ENCODE measurements at places on chromosomes 5 and 9. TPM values are rescaled to one million over a fixed set of nuclear protein-coding genes. Genes with fewer than 3 reads are reported as not detected.

The PCDHB2 gene
- total RNA-seq, result 2.0 TPM

DNA sequence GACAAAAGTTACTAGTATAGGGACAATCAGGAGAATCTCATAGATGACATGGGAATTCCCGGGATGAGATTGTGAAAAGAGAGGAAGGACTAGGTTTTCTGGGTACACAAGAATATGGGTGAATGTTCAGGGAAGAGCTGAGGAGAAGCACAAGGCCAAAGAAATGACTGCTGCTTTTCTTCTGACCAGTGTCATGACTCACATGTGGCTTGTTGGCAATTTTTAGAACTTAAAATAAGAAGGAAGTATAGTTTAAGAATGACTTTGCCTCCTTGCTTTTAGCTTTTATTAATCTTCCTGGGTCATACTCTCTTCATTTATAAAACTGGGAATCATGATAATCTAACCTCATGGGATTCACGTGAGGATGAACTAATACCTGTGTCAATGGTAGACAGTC, 652.4 kb upstream of the MEF2C start:
- DNase-seq, result no peak

GRCh38 chr9:69181908-69182353, 7.9 kb downstream of the TJP2 start:
- no peak for DNase-seq

GRCh38 chr5:54535149-54535844, 17.7 kb downstream of the SNX18 start:
- DNase-seq, result no peak

The PHF24 gene
- total RNA-seq, result 0.19 TPM

The TMOD1 gene
- 192 TPM for total RNA-seq

- DNase-seq, result no peak
Observed at GRCh38 chr9:4939118-4939561, 45.9 kb upstream of the JAK2 start.

The NACC2 gene
- total RNA-seq, result 30.8 TPM

DNA sequence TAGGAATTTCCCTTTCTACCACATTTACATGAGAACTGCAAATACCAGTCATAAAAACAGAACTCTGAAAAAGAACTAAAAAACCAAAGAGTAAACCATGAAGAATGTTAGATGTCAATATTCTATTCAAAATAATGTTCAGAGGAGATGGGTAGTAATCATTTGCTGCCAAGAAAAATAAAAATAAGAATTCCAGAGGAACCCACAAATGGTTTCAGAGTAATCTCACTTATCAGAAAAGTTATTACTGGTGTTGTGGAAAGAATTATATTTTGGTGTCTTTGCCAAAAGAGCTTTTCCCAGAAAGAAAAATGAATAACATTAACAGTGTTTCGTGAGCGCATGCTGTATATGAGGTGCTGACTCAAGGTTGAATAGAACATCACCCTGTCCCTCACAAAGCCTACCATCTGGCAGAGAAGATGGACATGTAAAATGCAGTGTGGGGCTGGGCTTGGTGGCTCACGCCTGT, 35.6 kb downstream of the GPR21 start:
- DNase-seq, result no peak

The CD14 gene
- total RNA-seq, result 37.7 TPM

- no peak for DNase-seq
Observed at GRCh38 chr9:16996901-16997491, 126.5 kb upstream of the BNC2 start.

DNA sequence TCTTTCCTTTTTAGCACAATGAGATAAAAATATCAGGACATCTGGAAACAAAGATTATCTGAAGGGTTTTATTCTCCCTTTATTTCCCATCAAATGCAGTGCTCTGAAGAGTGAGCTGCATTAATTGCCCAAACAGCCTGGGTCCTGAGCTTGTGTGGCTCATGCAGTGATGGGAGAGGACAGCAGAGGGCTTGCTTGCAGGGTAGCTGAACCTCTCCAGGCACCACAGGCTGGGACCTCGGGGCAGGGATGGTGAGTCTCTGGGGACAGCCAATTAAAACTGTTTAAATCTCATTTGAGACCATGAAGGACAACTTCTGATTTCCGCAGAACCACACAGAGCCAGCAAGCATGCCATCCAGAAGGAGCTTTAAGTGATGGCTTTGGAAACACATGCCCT, 71.2 kb downstream of the PLAC8L1 start:
- no peak for DNase-seq

The CCNH gene
- 16.6 TPM for total RNA-seq

Measured in Right ventricle myocardium superior (tissue), 1 donor.